ENCODE measurements at places on chromosomes 7 and 10. TPM values are rescaled to one million over a fixed set of nuclear protein-coding genes. Genes with fewer than 3 reads are reported as not detected.

- DNase-seq = no peak
Observed at GRCh38 chr10:110212119-110213006, 5.0 kb downstream of the MXI1 start.

The TBC1D12 gene
- 6.6 TPM for total RNA-seq

- DNase-seq = no peak
Observed at GRCh38 chr10:122643931-122644534, 55.6 kb downstream of the C10orf120 start.

GRCh38 chr7:112484671-112485167 lies 3.9 kb downstream of the LSMEM1 start:
- DNase-seq = no peak

GRCh38 chr7:99386584-99387238 lies 12.2 kb downstream of the ARPC1B start:
- no peak for DNase-seq

The LIPK gene
- not detected for total RNA-seq
